Naive thymus-derived CD8-positive, alpha-beta T cell (primary cell): ENCODE measurements at places on chromosomes 4 and X.

DNA sequence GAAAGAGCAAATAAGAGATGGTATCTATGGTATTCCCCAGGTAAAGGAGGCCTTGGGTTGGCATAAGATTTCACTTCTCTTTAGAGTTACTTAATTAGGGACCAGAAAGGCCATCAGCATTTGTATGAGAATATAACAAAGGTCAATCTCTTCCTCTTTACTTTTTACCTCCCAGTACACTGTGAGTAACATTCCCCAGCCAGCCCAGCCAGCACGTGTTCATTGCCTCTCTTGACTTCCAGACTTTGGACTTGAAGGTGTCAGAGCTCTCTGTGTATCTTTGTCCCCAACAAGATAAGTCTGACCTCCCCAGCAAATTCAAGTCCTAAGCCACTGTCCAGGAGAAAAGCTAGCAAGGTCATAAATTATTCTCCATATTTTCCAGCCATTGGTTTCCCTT is 110.5 kb downstream of the AR start:
- DNase-seq = no peak

DNA sequence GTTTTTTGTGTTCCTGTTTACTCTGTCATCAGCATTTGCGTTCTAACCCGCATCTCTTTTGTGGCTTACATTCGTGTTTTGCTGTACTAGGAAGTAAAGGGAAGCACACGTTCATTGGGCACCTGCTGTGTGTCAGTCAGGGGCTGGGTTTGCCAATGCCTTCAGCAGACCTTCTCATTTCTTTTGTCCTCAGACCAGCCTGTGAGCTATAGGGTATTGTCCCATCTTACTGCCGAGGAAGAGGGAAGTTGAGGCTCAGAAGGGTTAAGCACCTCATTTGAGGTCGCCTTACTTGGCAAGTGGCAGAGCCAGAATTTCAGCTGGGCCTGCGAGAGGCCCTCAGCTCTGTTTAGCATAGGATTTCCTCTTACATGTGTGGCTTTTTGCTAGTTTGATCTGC is 8.7 kb downstream of the TBC1D14 start:
- DNase-seq = no peak

DNA sequence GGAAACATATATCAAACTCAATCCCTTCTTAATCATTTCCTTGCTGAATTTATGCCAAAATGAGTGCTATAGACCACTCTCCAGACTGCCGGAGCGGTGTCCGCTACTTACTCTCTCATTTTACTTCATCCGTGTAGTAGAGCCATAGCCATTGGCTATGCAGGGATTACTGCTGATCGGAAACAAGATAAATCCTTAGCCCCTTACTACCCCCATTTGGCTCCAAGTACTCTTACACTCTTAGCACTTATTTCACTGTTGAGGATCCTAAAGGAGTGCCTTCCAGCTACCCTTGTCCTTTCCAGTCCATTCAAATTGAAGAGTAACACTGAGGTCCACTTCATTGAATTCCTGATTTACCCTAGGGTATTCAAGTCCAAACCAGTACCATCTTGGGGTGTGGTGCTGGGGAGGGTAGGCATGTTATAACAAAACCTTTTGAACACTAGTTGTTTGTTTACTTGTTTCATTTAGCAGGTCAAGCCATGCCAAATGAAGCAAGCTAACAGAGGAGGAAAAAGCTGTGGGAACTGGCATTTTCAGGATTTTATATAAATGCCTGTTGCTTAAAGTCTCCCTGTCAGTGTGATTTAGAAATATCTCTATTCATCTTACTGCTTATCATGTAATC is 715.1 kb downstream of the FSTL5 start:
- no peak for DNase-seq

- DNase-seq = no peak
Measured at GRCh38 chr4:66048861-66049260, 378.6 kb upstream of the EPHA5 start.
